ENCODE measurements at places on chromosomes 7 and 10.

DNA sequence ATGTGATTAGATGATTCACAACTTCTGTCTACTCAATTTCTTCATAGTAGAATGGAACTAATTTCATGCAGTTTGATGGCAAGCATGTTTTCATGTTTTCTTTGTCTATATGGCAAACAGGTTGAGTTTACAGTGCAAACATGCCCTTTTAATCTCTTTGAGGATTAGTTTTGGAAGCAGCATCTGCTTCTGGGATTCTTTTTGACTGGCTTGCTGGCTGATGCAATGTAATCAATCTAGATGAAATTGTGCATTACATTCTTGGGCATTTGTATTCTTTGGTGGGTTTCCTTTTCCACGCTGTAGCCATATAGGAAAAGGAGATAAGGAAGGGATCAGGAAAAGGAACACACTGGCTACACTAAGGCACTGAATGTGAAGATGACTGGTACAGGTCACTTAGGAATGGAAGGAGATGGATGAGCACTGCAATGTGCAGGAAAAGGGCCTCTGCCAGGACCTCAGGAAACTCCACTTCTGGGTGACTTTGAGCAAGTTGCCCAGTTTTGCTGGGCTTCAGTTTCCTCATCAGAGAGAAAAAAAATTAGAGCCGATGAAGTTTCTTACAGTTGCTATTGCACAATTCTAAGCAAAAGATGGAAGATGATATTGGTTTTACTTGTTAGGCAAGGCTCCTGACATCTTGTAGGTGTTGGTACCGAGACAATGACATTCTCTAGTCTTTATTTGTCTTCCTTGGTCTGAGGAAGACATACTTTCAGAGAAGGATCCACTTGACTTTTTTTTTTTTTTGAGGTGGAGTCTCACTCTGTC is 269.1 kb downstream of the SUGCT start:
- no peak for DNase-seq

- DNase-seq, result no peak
Observed at GRCh38 chr7:152196391-152196790, 170.9 kb downstream of the GALNT11 start.

DNA sequence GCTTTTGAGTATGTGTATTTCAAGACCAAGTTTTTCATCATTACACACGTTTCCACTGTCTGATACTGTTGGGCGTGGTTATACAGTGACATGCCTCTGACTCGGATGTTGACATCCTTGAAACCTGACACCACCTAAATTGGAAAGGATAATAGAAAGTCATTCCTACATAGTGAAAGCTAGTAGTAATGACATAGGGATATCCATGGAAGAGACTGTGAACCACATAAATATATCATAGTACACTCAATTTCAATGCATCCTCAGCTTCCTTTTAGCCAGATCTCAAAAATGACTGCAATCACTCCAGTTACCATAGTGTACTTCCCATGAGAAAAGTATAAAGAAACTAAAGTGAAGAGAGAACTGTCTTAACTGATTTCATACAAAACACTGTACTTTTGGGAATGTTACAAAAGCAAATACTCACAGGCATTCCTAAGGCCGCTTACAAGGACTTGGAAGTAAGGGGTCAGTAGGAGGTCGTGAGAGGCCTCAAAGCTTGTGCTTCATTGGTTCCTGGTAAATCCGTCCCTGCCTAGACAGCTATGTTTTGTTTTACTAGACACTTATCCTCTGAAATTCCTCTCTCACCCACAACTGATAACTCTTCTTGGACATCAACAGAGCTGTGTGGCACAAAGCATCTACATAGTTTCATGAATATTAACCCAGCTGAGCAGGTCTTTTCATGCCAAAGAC is 71.8 kb upstream of the VWDE start:
- DNase-seq, result no peak

DNA sequence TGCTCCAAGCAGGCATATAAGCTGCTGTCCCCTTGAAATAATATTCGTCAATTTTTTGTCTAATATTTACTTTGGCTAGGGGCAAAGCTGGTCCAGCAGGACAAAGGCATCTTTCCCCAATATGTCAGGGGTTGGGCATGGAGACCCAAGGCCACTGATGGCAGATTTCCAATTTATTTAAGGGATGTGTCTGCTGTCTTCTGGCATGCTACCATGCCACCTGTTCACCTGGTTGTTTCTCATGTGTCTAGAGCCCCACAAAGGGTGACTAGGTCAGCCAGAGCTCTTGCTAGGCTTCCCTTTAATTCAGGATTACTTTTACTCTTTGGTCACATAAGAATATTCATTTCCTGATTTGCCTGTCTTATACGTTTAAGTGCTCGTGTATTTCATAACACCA is 22.1 kb upstream of the SYPL1 start:
- DNase-seq, result no peak

- DNase-seq, result no peak
Observed at GRCh38 chr7:117873310-117874190, at the start of gene CTTNBP2. Gene CTTNBP2, minus strand, starts transcription at chr7:117873441. Its CDS starts 26 bp downstream, at chr7:117873415.

DNA sequence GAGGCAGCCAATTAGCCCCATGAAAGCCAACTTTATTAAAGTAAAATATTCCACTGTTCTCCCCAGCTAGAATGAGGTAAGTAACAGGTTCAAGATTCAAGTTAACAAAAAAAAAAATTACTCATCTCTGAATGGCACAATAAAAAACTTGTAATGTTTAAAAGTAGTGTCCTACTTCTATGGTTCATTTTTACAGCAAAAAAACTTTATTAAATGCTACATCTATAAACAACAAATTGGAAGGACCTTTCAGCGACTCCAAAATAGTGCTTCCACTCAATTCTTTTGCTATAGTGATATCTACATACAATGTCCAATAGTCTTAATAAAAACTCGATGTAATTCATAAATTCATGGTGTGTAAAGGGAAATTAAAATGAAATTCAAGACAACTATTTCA is 59.2 kb downstream of the EZH2 start:
- DNase-seq, result no peak

DNA sequence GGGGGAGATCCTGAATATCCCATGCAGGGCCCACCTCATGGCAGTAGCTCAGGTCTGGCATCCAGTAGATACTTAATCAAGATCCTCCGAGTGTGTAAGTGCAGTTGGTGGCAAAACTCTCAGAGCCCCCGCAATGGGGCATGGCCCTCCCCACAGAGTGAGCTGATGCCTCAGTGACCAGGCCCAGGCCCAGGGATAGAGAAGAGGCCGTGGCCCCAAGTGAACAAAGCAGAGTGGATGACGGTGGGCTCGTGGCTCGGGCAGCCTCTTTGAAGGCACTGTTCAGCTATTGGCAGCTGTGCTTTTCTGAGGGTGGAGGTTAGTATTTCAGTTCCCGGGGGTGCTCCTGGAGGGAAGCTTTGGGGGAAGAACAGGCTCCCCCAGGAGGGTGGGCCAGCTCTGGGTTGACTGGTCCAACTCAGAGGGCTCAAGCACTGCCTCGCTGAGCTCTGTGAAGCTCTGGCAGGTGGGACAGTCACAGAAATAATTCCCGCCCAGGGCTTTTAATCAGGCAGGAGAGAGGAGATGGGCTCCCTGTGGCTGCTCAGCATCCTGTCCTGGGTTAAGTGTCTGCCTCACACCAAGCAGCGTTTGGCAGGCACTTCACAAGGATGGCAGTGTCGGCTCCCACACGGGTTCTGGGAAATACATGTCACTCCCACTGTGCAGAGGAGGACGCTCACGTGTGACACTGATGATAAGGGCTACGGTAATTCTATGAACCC is 583.6 kb downstream of the TCERG1L start:
- no peak for DNase-seq

- DNase-seq, result no peak
Observed at GRCh38 chr7:123275036-123275753, 75.4 kb upstream of the SLC13A1 start.

DNA sequence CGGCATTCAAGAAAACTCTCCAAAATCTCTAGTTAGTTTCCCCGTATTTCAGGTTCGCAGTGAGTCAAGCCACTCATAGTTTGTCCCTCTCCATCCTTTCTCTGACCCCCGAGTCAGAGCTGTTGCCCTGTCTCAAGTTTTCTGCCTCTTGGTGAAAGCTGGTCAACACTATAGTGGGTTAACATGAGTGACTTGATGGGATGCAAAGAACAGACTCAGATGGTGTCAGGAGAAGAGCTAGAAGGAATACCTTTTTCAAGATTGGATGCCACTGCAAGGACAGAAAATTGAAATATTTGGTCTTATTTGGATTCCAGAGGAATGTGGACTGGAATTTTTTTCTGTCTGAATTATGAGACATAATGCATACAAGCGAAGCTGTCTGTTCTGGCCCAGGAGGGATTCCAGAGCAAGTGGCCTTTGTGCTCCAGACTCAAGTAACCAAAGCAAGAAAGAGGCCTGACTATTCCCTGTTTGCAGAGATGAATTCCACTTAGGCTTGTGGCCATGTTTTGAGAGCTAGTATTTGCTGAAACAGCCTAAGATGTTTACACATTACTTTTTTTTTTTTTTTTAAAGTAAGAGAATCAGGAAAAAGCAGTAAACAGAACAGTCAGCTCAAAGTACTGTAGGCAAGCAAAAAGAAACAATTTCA is 67.4 kb downstream of the VWC2 start:
- no peak for DNase-seq

GRCh38 chr10:133309720-133310398 is 1.1 kb downstream of the ZNF511 start:
- DNase-seq, result no peak

Measured in activated CD8-positive, alpha-beta memory T cell treated with anti-CD3 and anti-CD28 coated beads, Interleukin-2, amount 50 U/mL, for 4 hours (primary cell).